ENCODE measurements at places on chromosomes 5 and 9.

DNA sequence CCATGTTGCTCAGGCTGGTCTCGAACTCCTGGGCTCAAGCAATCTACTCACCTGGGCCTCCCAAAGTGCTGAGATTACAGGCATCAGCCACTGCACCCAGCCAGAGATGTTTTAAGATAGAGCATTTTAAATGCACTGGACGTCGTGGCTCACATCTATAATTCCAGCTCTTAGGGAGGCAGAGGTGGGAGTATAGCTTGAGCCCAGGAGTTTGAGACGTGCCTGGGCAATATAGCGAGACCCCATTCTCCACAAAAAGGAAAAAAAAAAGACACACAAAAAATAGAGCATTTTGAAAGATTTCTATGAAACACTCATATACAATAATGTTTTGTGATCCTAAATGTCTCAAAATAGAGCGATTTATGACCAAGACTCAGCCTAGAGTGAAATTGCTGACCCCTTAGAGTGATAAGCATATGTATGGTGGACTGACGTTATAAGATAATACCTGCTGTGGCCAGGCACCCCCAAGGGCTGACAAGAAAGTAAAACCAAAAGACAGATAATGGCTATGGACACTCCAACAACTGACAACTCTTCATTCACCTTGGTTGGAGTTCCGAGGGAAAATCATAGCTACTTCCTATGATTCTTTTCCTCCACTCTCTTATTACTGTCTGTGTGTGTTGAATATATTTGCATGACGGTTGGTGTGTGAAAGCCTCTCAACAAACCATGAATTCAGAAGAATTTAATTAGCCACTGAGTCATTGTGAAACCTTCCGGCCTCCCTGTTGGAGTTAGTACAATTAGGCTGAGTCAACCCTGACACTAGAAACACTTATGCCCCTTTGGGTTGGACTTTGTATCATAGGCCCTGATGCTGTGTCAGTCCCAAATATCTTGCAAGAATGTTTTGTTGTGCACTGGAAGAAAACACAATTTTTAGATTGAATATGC lies 526.5 kb upstream of the NUDT12 start:
- no peak for DNase-seq

DNA sequence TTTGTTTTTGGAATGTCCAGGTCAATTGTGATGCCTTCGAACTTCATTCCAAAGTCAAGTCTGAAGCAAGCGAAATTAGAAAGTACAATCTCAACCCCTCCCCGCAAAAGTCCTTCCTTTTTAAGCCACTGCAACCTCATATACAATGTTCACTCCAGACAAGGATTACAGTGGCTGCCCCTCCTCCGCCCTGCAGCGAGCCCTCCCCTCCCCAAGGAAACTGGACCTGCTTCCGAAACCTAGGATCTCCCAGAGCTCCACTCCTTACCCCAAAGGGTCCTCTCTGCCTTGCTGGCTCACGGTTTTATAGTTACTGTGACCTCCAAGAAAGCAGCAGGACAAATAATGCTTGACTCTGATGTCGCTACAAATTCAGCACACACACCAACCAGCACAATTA lies 10.4 kb downstream of the LRRC14B start:
- DNase-seq, result no peak

- DNase-seq, result no peak
Measured at GRCh38 chr5:91379246-91379913, 3.7 kb downstream of the ARRDC3 start.

- DNase-seq, result no peak
Measured at GRCh38 chr9:93346231-93347112, 105.0 kb upstream of the FAM120A start.

Measured in DND-41 (cell line).